GM12892 (cell line): ENCODE measurements at places on chromosomes 16 and 17.

DNA sequence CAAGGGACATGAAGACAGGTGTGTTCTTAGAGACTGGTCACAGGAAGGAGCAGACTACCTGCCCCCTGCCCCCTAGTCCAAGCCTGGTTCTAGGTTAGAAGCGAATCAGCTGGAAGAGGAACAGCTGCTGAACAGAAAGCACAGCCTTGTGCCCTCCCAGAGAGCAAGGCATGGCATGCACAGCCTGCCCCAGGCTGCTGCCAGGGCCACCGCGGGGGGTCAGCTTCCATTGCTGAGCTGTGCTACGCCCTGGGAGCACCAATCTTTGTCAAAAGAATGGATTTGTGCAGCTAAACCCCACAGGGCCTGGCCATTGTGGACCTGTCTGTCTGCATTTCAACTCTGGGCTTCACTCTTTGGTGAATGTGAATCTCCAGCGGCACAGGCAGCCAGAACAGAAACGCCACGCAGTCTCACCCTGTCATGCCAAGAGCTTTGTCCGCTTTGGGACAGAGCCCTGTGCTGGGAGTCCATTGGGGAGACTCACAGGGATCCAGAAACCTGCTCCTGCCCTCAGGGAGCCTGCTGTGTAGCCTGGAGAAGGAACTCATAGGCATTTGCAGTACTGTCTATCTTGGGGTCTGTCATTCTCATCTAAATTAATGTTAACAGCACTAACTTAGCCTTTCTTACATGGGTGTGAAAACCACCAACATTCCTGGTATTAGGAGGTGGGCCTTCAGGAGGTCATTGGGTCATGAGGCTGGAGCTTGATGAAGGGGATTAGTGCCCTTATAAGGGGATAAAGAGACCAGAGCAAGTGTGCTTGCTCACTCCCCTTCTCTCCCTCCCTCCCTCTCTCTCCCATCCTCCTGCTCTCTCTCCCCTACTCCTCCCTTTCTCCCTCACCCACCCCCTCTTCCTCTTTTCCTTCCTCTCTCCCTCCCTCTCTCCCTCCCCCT, 25.6 kb upstream of the CDRT4 start:
- DNase-seq = no peak

DNA sequence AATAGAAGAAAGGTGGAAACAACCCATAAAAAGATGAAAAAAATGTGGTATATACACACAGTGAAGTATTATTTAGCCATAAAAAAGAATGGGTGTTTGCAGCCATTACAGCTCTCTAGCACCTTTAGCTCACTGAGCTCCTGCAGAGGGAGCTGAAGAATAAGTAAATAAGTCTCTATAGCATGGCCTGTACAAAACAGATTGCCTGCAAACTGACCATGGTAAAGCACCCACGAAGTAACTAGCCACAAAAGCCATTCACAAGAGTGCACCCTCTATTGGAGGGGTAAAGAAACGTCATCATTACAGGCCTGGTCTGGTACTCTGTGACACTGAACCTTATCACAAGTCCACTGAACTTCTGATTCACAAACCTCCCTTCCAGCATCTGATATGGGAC, 76.3 kb downstream of the USP32 start:
- no peak for DNase-seq

DNA sequence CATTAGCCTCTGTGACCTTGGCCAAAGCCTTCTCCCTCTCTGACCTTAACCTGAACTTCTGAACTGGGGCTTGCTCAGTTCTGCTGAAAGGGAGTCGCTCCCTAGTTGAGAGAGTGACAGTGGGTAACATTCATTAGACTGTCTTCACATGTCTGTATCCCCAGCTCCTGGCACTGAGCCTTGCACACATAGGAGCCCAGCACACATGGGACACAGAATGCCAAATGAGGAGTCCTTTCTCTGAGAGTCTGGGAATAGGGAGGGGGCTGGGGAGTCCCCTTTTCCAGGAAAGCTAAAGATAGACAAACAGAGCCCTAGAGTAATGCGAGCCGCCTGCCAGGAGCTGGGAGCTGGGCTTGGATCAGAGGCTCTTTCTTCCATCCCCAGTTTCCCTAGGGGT, 2.5 kb downstream of the TAC4 start:
- DNase-seq = no peak

GRCh38 chr17:39277110-39277509, 51.4 kb upstream of the STAC2 start:
- no peak for DNase-seq

DNA sequence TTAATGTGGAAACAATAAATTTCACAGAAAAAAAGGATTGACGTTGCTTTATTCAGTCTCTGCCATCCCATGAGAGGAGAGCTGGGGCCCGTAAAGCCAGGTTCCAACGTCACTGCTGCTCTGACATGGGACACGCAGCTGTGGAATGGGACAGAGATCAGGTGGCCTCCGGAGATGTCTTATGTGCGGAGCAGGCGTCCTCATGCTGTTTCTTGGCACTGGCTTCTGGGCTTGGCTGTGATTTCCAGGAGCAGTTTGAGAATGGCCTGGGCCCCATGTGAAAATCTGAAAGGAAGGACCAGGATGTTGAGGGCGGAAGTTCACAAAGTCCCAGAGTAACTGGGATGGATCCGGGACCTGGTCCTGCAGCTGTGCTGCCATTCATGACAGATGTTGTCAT, 32.4 kb downstream of the NDEL1 start:
- no peak for DNase-seq

- no peak for DNase-seq
Observed at GRCh38 chr16:68227183-68227793, 8.6 kb downstream of the ESRP2 start.

- no peak for DNase-seq
Observed at GRCh38 chr17:82108038-82108437, 10.0 kb upstream of the FASN start.

GRCh38 chr16:78505544-78506366, 406.3 kb downstream of the WWOX start:
- no peak for DNase-seq

DNA sequence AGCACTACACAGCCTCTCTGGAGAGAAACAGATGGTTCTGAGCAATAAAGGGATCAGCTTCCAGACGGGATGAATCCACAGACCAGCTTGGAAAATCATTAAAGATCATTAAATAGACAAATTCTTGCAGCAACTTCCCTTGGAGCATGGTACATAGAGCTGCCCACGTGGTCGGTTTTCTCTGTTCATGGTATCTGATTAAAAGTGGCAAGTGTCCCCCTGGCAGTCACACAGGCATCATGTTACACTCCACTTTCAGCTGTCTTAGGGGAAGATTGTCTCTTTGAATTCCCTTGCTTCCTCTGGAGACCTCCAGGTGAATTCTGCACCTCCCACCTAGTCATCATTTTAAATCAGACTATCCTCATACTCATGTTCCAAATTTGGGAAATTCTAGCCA, 92.2 kb upstream of the CACNG3 start:
- DNase-seq = no peak

- no peak for DNase-seq
Observed at GRCh38 chr17:69046121-69046807, 14.5 kb downstream of the ABCA9 start.

- DNase-seq = no peak
Observed at GRCh38 chr17:13562271-13562800, 39.4 kb downstream of the HS3ST3A1 start.

DNA sequence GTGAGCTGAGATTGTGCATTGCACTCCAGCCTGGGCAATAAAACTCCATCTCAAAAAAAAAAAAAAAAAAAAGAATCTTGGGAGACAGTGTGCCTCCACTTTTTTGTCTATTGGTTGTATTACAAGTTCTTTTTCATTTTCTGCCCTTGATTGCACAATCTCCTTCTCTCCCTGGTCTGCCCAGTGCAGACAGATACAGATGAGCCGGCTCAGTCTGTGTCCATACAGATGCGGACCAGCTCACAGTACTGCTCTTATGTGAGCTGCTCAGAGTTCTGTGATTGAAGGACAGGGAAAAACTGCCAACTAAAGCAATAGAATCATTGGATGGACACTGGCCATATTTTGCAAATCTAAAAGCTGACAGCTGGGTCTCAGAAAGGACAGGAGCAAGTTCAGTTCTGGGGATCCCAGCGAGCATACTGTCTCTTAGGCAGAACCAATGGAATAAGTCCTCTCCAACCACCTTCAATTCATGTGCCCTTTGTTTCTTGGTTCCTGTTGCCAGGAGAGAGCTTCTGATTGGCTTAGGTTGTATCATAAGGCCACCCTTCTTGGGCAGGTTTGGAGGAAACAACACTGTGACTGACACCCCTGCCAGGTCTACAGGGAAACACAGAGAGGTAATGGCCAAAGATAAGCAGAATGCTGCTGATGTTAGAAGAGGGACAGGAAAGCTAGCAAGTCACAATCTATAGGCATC, 495.6 kb upstream of the HSBP1 start:
- no peak for DNase-seq

GRCh38 chr16:36336-36984, 16.9 kb downstream of the POLR3K start:
- no peak for DNase-seq

GRCh38 chr16:995087-995486, 13.5 kb downstream of the SOX8 start:
- DNase-seq = no peak

- DNase-seq = no peak
Observed at GRCh38 chr16:21084631-21085225, 65.9 kb downstream of the DNAH3 start.

- no peak for DNase-seq
Observed at GRCh38 chr16:19858340-19859018, 26.2 kb downstream of the GPRC5B start.

DNA sequence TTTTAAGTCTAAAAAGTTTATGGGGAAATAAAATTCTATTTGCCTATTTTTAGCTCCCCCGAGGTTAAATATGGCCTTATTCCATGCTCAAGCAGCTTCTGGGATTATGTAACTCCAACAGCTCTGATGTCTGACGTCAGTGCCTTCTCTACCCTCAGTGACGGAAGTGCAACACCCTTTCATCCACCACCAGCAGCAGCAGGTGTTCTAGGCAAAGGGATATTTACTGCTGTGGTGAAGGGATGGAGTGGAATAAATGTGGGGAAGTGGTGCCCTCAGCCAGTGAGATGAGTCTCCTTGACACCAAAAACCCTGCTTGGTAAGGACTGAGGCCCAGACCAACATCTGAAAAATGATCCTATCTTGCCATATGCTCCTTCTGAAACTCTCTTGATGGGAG, 247.4 kb downstream of the SHISA9 start:
- no peak for DNase-seq

DNA sequence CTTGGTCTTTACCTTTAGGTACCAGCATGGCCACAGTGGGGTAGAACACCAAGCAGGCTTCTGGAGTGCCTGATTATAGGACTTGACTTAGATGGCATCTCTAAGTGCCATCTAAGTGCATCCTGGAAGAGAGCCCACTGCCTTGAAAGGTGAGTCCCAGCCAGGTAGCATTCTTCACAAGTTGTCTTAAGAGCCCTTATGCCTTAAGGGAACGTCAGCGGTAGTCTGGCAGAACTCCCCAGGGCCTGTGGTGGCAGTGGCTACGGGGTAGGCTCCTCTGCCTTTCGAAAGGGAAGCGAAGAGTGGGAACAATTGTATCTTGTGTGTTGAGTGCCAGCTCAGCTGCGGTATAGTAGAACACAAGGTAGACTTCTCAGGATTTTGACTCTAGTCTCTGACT, 549.0 kb downstream of the HS3ST4 start:
- DNase-seq = no peak

- no peak for DNase-seq
Observed at GRCh38 chr17:26792486-26792885, 501.4 kb upstream of the WSB1 start.

GRCh38 chr17:15264542-15264941, 584 bp downstream of the PMP22 start:
- no peak for DNase-seq

DNA sequence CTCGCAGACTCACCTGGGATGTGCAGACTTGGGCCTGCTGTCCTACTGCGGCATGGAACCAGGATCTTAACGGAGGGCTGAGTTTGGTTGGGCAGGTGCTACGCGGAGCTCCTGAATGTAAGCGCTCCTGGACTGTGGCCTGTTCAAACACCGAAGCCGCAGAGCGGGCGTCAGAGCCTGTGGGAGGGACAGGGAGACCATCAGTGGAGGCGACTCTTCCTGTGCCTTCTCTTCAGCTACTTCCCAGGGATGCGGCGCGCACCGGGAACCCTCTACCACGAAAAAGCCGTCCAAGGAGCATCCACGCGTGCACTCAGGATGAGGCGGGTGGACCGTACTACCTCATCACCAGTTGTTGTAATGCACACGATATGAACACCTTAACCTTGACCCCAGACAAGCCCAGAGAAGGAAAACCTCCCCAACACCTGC, 2.0 kb downstream of the USP36 start:
- no peak for DNase-seq

GRCh38 chr16:83727751-83728352, 79.9 kb upstream of the HSBP1 start:
- no peak for DNase-seq

- DNase-seq = no peak
Observed at GRCh38 chr16:76854234-76854633, 336.8 kb upstream of the MON1B start.

GRCh38 chr16:1713331-1713730, 7.3 kb downstream of the MAPK8IP3 start:
- DNase-seq = no peak

- DNase-seq = no peak
Observed at GRCh38 chr17:7867881-7868329, 10.1 kb downstream of the CYB5D1 start.

GRCh38 chr17:74199306-74200092, 4.0 kb upstream of the RPL38 start:
- peak; percentile 76 for DNase-seq
